H9 (cell line): ENCODE measurements at places on chromosomes 11 and 22.

- no peak for DNase-seq
Observed at GRCh38 chr22:39727541-39727940, 157.0 kb downstream of the CACNA1I start.

GRCh38 chr11:132631989-132632388 lies 900.3 kb downstream of the OPCML start:
- DNase-seq: no peak

- no peak for DNase-seq
Observed at GRCh38 chr11:62778441-62778840, 7.2 kb downstream of the TAF6L start.

- DNase-seq: peak; percentile 64
Observed at GRCh38 chr22:42116848-42117424, 13.7 kb downstream of the CYP2D6 start.

DNA sequence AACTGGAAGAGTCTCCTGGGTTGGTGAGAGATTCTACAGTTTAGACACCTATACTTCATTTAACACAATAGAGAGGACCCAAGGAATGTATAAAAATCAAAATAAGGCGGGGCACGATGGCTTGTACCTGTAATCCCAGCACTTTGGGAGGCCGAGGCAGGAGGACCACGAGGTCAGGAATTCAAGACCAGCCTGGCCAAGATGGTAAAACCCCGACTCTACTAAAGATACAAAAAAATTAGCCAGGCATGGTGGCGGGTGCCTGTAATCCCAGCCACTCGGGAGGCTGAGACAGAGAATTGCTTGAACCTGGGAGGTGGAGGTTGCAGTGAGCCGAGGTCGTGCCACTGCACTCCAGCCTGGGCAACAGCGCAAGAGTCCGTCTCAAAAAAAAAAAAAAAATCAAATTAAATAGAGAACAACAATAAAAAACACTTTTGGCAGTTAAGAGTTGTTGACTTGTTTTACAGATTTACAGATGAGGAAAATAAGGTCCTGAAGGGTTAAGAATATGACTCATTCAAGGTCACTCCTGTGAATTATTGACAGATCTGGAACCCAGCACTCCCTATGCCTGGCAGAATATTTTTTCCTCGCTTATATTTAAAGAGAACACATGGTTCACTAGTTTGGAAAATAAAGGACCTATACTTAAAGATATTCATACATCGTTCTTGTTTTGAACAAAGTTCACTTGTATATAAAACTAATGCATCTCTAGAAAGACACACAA lies 5.2 kb downstream of the LGR4 start:
- no peak for DNase-seq
